Fibroblast of pulmonary artery (primary cell): ENCODE measurements at places on chromosomes 13 and 19.

DNA sequence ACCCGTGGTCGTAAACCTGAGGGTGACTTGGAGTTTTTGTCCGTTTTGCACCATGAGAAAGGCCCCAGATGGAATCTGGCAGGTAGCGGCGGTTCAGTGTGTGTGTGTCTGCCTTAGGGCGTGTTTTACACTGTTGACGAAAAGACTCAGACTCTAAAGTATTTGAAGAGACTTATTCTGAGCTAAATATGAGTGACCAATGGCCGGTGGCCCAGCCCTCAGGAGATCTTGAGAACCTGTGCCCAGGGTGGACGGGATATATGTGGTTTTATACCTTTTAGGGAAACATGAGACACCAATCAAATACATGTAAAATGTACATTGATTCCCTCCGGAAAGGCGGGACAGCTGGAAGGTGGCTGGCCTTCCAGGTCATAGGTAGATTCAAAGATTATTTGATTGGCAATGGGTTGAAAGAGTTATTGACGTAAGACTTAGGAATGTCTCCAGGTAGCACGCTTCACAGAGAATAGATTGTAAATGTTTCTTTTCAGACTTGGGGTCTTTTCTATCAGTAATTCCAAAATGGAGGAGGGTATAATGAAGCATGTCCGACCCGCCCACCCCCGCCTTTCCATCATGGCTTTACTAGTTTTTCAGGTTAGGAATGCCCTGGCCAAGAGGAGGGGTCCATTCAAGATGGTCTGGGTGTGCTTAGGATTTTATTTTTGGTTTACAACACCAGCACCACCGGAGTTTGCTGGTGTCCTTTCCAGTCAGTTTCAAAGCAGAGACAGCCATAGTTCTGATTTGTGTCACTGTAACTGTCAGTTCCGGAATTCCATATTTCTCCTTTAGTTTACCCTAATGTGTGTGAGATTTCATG is 1.0 kb upstream of the ZNF529 start:
- DNase-seq: peak; percentile 36

DNA sequence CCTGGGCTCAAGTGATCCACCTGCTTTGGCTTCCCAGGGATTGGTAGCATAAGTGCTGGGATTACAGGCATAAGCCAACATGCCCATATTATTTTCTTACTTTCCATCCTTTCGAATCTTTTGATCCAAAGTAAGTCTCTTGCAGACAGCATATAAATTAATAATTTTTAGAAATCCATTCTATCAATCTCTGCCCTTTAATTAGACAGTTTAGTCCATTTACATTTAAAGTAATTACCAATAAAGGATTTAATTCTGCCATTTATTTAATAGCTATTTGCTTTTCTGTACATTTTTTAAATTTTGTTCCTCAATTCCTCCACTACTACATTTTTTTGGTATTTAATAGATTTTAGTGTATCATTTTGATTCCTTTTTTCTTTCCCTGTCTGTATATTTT is 7.3 kb upstream of the URI1 start:
- DNase-seq: no peak

DNA sequence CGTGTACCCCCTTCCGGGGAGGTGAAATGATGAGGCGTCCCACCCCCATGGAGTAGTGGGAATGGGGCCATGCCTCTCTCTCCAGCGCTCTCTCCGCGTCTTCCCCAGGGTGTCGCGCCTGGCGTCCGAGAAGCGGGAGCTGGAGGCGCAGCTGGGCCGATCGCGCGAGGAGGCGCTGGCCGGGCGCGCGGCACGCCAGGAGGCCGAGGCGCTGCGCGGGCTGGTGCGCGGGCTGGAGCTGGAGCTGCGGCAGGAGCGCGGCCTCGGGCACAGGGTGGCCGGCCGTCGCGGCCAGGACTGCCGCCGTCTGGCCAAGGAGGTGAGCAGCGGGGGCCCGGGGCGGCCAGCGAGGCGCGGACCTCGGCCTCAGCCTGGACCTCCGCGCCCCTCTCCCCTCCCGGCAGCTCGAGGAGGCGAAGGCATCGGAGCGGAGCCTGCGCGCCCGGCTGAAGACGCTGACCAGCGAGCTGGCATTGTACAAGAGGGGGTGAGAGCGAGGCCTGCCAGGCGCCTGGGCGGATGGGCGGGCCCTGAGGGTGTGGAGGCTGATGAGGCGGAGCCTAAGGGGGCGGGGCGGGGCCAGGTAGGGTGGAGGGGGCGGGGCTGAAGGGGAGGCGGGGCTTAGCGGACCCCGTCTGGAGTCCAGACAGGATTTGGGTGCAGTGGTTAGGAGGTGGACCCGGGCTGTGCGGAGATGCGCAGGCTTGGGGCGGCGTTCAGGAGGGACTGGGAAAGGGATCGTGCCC is 7.7 kb downstream of the PGLYRP1 start:
- DNase-seq: peak; percentile 16

DNA sequence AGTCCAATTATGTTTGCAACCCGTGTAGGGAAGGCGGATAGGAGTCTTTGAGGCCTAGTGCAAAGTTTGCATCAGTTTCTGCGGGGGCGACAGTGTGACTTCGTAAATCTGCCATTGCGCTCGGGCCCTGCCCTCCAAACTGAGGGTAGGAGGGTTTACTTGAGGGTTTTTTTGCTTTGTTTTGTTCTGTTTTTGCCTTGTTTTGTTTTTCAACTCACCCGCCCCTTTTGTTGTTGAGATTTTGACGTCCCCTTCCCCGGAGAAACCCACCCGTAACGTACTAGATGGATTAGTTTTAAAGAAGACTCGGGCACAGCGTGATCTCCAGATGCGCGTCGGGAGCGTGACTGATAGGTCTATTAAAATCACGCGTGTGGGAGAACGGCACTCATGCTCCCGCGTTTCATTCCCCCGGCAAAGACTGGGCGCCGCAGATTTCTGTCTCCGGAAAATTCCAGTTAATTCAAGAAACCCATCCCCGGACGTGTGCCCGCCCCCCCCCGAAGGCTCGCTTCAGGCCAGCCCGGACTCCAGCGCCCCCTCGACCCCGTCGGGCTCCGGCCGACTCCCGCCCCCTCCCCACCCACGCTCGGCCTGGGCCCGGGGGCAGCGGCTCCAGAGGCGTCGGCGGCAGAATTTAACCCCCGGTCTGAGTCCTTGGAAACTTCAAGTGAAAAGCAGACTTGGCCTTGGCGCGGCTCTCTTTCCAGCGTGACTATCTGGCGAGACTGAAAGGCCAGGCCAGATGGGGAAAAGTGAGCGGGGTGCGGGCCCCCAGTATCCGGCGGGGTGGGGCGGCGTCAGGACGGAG is 5.0 kb downstream of the SOX1 start:
- DNase-seq: no peak

DNA sequence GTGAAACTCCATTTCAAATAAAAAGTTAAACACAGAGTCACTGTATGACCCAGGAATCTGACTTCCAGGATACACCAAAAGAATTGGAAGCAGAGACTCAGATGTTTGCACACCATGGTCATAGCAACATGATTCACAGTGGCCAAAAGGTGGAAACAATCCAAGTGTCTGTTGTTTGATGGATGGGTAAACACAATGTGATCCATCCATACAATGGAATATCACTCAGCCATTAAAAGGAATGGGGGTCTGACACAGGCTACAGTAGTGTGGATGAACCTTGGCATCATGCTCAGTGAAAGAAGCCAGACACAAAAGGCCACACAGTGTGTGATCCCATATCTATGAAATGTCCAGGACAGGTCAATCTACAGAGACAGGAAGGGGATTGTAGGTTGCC is 174.3 kb downstream of the PTPRS start:
- DNase-seq: peak; percentile 54

DNA sequence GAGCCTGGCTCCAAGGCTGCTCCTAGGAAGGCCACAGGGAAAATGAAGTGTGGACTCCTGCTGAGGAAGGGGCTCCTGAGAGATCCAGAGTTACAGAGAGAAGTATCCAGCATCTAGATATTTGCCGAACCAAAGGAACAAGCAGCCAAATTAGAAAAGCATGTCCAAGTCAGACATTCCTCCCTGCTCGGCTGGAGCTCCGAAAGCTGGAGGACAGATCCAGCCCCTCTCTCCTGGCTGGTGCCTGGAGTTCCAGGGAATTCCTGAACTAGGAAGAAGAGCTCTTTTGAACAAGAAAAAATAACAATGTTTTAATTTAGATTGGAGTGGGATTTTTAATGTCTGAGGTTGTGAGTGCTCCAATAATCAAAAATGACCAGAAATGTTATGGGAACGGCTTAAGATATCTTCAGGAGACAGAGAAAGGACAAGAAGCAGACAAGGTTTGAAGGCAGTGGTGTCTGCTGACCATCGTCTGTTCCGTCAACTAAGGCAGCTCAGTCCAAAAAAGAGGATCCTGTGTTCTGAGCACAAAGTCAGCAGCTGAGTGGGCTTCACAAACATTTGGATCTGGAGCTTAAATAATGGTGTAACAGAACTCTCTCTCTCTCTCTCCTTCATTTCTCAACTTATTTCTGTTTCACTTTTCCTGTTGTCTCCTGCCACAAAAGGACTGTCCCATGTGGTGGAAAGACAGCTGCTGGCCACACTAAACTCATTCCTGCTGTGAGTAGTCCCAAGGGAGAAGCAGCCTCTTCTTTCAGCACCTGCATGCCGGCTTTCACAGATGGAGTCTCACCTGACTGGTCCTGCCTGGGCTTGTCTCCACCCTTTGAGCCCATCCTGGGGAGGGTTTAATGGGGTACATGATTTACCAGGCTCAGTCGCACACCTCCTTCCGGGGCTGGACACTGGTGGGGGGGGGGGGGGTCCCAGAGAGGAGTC is 31.5 kb upstream of the IRS2 start:
- DNase-seq: no peak

- peak; percentile 49 for DNase-seq
These were observed 982.4 kb upstream of the MIR17HG start for GRCh38 chr13:90365130-90365529.
